ENCODE measurements at places on chromosomes 16 and 17.
A peak's percentile ranks its signal among the peaks of the same experiment; 100 is the strongest.

- DNase-seq, result peak; percentile 62
These were observed 2.7 kb downstream of the FHOD1 start for GRCh38 chr16:67244387-67245185.

DNA sequence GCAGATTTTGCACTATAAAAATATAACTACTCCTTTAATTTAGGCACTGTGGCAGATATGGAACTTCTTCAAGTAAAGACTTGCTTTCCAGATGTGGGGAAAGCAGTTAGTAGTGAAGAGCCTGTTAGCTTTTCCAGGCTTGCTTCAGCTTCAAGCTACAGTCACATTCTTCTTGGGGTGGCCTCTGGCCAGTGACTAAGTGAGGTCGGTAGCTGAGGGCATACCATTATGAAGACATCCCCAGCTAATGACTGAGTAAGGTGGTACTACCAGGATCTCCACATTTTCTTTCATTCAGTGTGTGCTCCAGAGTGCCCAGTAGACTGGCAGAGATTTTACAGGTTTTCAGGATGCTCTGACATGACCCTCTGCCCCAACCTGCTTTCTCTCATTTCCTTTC is 167.1 kb upstream of the KIF2B start:
- no peak for DNase-seq

GRCh38 chr17:29855686-29856085 is 74.3 kb downstream of the SSH2 start:
- no peak for DNase-seq

GRCh38 chr17:55037828-55038227 is 69.3 kb downstream of the STXBP4 start:
- DNase-seq, result no peak

DNA sequence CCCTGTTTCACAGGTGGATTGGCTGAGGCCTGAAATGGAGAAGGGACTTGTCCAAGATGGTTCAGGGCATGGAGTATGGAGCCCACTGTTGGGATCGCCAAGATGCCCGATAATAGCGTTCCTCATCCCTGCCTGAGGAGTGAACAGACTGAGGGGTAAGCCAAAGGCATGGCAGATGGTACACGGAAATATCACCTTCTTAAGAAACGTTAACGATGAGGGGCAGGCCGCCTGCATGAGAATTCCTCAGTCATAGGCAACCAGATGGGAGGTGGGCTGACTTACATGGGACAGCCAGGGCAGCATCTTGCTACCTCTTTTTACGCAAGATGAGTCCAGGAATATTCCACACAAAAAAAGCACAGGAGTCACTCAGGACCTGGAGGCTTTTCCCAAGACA is 188.1 kb downstream of the CCDC182 start:
- DNase-seq, result no peak

GRCh38 chr17:67435122-67435521 is 58.0 kb downstream of the PITPNC1 start:
- DNase-seq, result no peak

DNA sequence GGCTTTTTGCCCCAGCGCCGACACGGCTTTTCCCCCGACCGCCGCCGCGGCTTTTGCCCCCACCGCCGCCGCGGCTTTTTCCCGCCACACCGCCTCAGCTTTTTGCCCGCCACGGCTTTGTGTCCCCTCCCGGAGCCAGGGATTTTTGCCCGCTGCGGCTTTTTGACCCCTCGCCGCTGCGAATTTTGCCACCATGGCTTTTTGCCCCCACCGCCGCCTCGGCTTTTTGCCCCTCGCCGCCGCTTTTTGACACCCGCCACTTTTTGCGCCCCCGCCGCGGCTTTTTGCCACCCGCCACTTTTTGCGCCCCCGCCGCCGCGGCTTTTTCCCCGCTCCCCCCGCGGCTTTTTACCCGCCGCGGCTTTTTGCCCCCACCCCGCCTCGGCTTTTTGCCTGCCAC is 1342.5 kb downstream of the TP53TG3F start:
- DNase-seq, result no peak

Measured in activated CD8-positive, alpha-beta memory T cell treated with anti-CD3 and anti-CD28 coated beads for 1 hour (primary cell).